Left renal pelvis (tissue), 4 donors: ENCODE measurements at places on chromosomes 4 and X. TPM values are rescaled to one million over a fixed set of nuclear protein-coding genes. Genes with fewer than 3 reads are reported as not detected.

Gene GYPA
- 1.4 TPM for polyA plus RNA-seq

DNA sequence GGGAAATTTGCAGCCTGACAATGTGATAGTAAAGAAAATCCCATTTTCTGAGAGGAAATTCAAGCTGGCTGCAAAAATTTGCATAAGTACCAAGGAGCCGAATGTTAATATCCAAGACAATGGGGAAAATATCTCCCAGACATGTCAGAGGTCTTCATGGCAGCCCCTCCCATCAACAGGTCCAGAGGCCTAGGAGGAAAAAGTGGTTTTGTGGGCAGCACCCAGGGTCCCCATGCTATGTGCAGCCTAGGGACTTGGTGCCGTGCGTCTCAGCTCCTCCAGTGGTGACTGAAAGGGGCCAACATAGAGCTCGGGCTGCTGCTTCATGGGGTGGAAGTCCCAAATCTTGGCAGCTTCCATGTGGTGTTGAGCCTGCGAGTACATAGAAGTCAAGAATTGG is 6.3 kb upstream of the UGDH start:
- DNase-seq = no peak

GRCh38 chr4:113880240-113881028 is 99.0 kb downstream of the ARSJ start:
- no peak for DNase-seq

DNA sequence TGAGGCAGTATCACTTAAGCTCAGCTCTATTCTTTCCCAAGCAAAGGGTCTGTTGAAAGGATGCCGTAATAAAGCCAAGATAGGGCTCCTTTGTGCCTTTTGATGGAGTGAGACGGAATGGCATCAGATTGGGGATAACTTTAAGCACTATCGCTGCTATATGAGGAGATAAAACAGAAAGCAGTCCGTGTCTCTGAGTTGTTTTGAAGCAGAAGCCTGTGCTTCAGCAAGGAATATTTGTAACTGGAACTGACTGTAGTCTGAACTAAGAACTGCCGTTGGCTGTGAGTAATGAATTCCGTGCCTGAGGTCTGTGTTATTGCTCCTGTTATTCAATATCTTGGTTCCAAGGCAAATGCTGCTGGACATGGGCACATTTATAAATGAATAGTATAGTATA is 297.4 kb downstream of the ANKRD50 start:
- no peak for DNase-seq

- DNase-seq = no peak
Measured at GRCh38 chr4:44670506-44671199, 7.6 kb upstream of the GUF1 start.

DNA sequence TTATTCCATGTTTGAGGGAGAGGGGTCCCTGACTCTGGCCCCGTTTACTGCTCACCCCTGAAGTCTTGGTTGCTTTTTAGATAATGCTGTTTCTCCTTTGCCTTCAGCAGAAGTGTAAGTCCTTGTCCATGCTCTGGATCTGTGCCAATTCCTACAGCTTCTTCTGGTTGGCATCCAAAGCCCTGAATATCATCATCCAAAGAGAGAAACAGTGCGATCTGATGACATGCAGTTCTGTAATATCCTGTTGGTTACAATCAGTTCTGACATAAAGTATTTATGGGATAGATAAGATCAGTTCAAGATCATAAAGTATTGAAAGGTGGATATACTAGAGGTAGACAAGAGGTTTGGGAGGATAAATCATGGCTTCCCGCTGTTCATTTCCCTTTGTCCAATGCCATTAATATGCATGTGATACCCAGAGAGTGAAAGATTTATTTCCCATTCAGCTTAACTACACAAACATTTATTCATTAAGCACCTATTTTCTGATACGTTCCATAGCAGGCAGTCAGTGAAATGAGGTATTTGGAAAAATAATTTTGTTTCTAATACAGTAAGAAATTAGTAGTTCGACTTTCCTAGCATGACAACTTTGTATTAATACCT is 53.2 kb upstream of the TMEM150C start:
- no peak for DNase-seq

DNA sequence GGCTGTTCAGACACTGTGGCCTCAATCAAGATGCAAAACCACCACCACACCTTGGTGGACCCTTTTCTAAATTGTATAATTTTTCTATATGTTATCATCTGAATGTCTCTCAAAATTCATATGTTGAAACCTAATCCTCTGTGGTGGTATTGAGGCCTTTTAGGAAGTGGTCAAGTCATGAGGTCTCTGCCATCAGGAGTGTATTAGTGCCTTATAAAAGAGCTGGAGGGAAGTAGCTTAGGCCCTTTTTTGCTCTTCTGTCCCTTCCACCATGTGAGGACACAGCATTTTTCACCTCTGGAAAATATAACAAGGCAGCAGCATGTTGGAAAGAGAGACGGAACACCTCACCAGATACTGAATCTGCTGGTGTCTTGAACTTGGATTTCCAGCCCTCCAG is 30.5 kb upstream of the DKK2 start:
- DNase-seq = no peak

- no peak for DNase-seq
Measured at GRCh38 chr4:169620880-169621248, 486 bp downstream of the CLCN3 start.

GRCh38 chr4:78185117-78185516 is 128.0 kb downstream of the FRAS1 start:
- no peak for DNase-seq

Gene DCAF8L2
- not detected for polyA plus RNA-seq

DNA sequence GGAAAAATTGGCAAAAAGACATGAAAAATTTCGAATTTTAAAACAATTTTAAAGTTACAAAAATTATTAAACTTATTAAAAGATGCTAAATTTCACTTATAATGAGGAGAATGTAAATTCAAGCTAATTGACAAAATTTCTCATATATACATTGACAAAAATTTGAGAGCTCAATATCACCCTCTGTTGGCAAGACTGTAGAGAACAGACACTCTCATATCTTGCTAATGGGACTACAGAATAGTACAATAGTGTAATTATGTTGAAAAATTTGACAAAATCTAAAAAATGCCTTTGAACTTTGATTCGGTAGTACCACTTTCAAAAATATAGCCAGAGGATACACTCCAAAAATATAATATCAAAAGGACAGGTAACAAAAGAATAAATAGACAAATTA is 29.8 kb downstream of the DCAF8L2 start:
- no peak for DNase-seq

DNA sequence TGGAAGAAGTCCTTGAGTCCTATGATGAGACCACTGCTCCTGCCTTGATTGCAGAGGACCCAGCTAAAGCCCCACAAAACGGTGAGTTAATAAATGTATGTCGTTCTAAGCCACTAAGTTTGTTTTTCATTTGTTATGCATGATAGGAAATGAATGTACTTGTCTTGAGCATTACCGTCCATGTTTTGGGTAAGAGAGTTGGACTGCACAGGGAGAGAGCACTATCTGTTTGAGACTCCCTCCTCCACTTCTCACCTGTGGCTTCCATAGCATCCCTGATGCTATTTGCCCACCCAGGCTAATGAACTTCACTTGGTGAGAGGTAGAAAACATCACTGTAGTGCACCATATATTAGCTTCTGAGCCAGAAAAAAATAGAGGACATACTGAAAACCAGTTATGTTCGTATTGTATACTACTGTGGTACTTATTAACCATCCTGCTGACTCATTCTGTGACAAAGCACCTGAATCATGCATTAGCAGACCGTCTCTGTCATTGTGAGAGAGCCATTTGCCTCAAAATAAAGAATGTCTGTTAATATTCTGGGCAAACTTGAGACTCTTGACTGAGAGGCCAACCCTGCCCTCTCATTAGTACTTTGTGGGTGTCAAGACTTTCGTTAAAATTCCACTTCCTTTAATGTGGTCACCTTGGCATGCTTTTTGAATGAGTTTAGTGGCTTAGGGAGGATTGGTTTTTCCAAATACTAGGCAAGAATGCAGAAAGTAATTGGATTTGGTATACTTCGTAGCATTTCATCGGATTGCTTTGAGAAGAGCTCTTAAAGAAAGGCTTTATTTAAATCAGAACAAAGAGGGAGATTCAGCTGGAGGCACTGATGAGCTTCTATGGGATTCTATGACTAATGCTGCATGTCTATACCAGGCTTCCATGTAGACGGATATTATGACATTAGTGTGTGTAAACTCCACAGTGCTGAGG is 99.3 kb upstream of the GRPR start:
- no peak for DNase-seq

Gene GCNA
- 1.8 TPM for polyA plus RNA-seq

DNA sequence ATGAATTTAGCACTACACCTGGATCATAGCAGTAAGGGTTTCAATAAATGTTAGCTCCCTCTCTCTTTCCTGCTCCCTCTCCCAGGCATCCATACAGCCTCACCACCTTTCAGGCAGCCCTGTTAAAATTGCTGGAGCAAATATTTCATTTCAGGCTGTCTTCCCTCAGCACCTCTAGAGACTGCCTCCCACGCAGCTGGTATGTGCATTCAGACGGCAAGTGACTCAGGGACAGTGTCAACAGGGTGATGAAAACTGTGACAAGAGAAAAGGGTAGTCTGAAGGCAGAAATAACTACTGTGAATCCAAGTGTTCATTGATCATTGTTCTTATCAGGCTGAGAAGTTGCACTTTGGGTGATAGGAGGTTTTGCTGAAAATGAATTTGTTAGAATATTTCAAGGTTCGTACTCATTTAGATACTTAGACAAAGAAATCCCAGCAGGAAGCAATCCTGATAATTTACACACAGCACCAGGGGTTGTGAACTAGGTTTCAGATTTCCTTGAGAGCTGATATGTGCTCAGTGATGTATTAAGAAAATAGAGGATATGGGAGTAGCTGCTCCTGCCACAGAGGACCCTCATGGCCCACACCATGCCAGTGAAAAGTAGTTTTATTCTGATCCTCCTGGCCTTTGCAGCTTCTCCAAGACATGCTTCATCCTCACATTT is 424.2 kb downstream of the FGF13 start:
- DNase-seq = no peak

DNA sequence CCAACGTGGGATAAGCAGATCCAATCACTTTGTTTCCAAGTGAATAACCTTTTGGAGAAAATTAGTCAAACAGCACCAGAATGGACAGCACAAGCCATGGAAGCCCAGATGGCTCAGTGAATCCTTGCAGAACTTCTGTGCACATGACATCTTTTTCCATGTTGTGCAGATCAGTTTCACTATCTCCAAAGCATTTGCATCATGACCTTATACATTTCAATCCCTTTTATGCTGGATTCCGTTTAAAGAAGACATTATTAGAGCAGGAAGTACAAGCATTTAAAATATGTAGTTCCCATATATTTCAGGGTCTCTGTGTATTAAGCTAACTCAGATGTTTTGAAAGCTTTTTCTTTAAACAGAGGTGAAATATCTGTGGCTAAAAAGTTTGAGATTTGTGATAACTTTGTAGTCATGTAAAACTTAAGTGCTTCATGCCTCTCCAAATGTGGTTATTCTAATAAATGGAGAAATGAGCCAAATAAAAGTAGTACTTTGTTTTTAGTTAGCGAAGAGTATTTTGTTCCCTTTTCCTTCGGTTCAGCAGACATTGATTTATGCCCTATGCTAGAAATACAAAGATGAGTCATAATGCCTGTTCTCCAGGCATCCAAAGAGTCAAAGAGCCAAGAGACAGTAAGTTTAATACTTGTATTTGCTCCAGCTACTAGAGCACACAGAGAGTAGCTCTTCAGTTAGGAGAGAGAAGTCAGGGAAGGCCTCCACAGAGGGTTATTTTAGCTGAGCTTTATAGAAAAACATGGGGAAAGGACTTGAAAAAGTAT is 39.0 kb downstream of the PLAC8 start:
- no peak for DNase-seq

Gene GUCY1B1
- 64.3 TPM for polyA plus RNA-seq

DNA sequence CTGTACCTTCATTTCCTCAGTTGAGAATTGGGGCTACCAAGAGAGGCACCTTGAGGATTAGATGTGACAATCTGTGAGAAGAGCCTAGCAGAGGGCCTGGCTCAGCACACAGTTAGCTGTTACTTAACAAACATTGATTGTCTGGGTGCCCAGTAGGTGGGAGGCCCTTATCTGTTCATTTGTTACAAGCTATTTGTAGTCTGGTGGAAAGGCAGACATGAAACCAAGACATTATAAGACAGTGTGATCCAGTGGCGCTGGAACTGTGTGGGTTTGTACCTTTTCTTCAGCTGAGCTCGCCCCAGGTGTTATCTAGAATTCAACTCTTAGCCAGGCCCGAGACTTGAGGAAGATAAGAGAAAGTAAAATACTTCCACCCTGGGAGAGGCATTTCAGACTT is 16.9 kb downstream of the AKAP4 start:
- DNase-seq = no peak

- no peak for DNase-seq
Measured at GRCh38 chr4:132124624-132124974, 1024.5 kb upstream of the PCDH10 start.

- DNase-seq = no peak
Measured at GRCh38 chr4:88720451-88721428, 23.1 kb upstream of the NAP1L5 start.

- no peak for DNase-seq
Measured at GRCh38 chr4:115780268-115780667, 666.8 kb upstream of the NDST4 start.

DNA sequence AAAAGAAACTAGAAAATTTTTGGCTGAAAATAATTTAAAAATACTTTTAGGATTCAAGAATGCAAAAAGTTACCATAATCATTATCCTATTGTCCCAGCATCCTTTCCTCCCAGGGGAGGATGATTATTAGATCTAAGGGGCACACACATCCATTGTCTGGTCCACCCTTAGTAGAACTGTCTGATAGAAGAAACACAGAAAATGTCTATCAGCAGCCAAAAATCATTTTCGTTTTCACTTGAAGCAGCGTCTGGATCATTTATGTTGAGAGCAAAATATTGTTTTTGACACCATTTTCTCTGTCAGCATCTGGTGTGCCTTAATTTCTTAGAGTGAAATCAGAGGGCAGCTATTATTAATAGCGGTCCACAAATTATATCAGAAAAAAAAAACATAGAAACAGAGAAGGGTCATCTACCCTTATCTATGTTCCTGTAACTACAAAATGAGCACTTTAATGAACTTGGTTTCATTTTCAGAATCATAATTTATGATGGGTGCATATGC is 446.3 kb downstream of the TRAM1L1 start:
- DNase-seq = no peak

- no peak for DNase-seq
Measured at GRCh38 chrX:131783555-131784308, 239.4 kb upstream of the STK26 start.

Gene NHSL2
- polyA plus RNA-seq = 9.2 TPM
